ENCODE measurements at places on chromosomes 12 and 14. TPM values are rescaled to one million over a fixed set of nuclear protein-coding genes. Genes with fewer than 3 reads are reported as not detected.

Gene PTGER2
- 5.6 TPM for total RNA-seq

Gene COPS7A
- total RNA-seq: 87.5 TPM

Gene TAS2R50
- total RNA-seq: 2.1 TPM

Gene KRT6A
- total RNA-seq: 14.0 TPM

Gene BDKRB1
- 0.12 TPM for total RNA-seq
